HS-27A (cell line): ENCODE measurements at places on chromosomes 6 and 20.

DNA sequence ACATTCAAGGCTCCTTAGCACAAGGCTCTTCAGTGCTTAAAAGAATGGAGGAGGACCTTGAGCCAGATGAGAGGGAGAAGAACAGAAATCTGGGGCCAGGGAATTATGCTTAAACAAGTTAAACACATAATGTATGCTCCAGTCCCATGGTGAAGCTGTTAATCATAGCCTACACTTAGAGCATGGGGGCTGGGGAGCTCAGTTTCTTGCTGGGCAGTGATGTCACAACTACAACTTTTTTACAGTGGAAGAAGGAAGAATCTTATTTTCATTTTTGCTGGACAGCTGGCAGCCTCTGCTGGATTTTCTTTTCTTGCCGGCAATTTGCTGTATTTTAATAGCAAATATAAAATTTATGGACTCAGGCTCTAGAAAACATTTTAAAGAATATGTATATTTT, 432.5 kb downstream of the CD109 start:
- DNase-seq = no peak

- no peak for DNase-seq
Observed at GRCh38 chr6:169190144-169190584, 63.5 kb downstream of the THBS2 start.

GRCh38 chr6:15322781-15323536, 77.1 kb downstream of the JARID2 start:
- no peak for DNase-seq

GRCh38 chr20:46129955-46130481, 11.9 kb downstream of the CD40 start:
- DNase-seq = no peak

DNA sequence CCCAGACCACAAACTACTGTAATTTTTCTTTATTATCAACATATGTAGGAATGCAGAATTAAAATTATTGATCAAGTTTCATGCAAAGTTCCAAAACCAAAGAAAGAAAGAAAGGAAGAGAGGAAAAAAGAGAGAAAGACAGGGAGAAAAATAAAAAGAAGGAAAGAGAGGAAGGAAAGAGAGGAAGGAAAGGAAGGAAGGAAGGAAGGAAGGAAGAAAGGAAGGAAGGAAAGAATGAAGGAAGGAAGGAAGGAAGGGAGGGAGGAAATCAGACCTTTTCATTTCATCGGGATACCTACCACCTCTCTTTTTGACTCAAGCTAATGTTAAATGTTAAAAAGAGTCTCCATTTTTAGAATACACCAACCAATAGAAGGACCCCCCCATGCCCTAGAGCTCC, 31.9 kb downstream of the DCDC2 start:
- DNase-seq = no peak

DNA sequence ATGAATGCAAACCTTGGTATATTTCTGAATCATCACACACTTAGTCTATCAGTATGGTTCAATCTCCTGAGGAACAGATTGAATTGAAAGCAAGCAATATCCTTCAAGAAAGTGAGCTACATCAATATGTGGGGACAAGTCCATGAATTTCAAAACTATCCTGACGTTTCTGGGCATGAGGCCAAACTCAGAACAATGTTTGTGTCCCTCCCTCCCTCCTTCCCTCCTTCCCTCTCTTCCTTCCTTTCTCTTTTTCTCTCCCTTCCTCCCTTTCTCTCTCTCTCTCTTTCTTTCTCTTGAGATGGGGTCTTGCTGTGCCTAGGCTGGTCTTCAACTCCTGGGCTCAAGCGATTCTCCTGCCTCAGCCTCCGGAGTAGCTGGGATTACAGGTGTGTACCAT, 27.9 kb upstream of the SYNCRIP start:
- DNase-seq = no peak

DNA sequence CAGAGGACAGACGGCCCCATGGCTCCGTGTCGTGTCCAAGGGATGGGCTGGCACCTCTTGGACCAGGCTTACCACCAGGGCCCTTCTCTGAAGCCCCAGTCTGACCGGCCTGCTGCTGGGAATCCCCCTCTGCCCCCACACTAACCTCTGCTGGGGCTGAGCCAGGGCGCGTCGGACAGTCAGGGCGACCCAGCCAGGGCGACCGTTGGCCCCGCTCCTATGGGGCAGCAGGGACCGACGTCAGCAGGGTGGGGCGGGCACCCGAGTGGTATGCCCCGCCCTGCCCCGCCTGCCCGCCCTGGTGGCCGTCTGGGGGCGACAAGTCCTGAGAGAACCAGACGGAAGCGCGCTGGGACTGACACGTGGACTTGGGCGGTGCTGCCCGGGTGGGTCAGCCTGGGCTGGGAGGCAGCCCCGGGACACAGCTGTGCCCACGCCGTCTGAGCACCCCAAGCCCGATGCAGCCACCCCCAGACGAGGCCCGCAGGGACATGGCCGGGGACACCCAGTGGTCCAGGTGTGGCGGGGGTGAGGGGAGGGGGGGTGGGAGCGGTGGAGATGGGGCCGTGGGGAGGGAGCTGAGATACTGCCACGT, at the start of gene SLC17A9:
Gene SLC17A9, plus strand, starts transcription at position 337 of the 595 bp plus-strand sequence. Its CDS starts 122 bp downstream, at position 459.
- DNase-seq = no peak

DNA sequence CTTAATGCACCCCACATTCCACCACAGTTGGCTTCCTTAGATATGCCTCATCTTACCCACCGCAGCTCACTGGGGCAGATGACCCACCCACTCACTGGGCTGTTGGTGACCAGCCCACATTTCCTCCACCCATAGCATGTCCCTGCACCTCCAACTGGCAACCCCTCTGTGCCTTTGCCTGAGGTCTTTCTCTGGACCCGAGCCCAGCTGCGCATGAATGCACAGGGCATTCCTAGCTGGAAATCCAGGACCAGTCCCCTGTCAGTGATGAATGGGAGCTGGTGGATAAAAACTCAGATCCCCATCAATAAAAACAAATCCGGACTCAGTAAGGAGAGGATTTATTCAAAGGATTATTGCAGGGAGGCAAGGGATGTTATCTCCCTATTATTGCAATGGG, 75.0 kb downstream of the ISM1 start:
- no peak for DNase-seq

- no peak for DNase-seq
Observed at GRCh38 chr6:33298773-33299236, at the start of gene RGL2. TSS of gene RGL2 (minus strand) at chr6:33298942. CDS start at chr6:33298610, 332 bp downstream.
